Activated naive CD4-positive, alpha-beta T cell treated with anti-CD3 and anti-CD28 coated beads, Interleukin-2, amount 50 U/mL, for 72 hours (primary cell): ENCODE measurements at places on chromosomes 6 and 20. TPM values are rescaled to one million over a fixed set of nuclear protein-coding genes. Genes with fewer than 3 reads are reported as not detected.

Gene ABHD16B
- not detected for total RNA-seq

Gene OR2W1
- not detected for total RNA-seq

Gene ZFP57
- 5.9 TPM for total RNA-seq

Gene ENPP1
- total RNA-seq = 0.36 TPM

Gene FOXP4
- total RNA-seq = 17.4 TPM

Gene OR2H1
- not detected for total RNA-seq

Gene GHRH
- total RNA-seq = not detected

Gene COL12A1
- 0.06 TPM for total RNA-seq

Gene FAXC
- total RNA-seq = not detected

Gene OPN5
- not detected for total RNA-seq

Gene ELOVL5
- 84.6 TPM for total RNA-seq

Gene DNAAF9
- 2.4 TPM for total RNA-seq

Gene TMEM170B
- 1.1 TPM for total RNA-seq

Gene PDE7B
- total RNA-seq = 0.27 TPM

Gene ZSCAN23
- total RNA-seq = 1.3 TPM

Gene LY86
- total RNA-seq = 0.96 TPM
